Activated T-cell treated with anti-CD3 and anti-CD28 coated beads, Interleukin-2, amount 50 U/mL, for 24 hours (primary cell): ENCODE measurements at places on chromosomes 13 and 19.

GRCh38 chr19:56263319-56263718, 9.2 kb upstream of the EDDM13 start:
- no peak overlapping the region for H3K4me3 ChIP-seq
- no peaks in the 10 kb centered on the region for H3K4me1 ChIP-seq
- H3K36me3 ChIP-seq: no peaks in the 10 kb centered on the region
- no peak overlapping the region for H3K27ac ChIP-seq
- no peaks in the 10 kb centered on the region for H3K27me3 ChIP-seq

- H3K4me3 ChIP-seq: no peak overlapping the region
- peaks cover 4% of the 10 kb centered on the region for H3K4me1 ChIP-seq
- H3K27ac ChIP-seq: no peak overlapping the region
- no peaks in the 10 kb centered on the region for H3K36me3 ChIP-seq
- no peaks in the 10 kb centered on the region for H3K27me3 ChIP-seq
Measured at GRCh38 chr19:36169084-36169760, 17.0 kb upstream of the COX7A1 start.

DNA sequence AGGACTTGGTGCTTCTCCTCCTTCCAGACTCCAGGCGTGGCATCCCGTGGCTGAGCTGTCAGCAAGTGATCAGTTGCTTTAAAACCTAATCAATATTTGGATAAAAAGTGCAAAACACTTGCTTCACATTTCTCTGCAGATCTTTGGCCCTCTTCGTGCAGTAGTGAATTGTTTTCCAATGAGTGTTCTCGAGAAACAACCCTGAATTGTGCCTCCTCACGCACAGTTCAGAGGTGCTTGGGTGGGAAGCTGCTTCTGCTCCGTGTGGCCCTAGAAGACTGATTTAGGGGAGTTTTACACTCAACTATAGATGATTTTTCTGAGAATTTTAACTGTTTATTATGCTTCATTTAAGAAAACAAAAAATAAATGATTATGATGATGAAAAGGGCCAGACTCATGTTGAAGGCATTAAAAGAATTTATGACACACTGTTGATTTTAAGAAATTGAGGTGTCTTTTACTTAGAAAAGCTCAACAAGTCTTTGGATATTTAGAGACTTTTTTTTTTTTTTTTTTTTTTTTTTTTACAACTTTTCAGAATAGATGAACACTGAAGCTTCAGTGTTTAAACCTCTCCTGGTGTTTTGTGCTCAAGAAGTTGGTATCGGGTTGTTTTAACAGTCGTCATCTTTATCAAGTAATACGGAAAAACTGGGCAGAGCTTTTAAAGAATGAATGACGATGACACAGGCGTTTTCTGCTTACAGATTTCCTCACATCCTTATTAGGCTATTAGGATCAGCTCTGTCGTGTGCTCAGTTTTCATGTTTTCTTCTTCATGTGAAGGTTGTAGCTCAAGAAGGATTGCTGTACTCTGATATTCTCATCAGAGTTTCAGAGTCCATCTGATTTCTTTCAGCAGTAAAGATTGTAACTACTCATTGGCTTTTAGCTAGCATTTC, 39.5 kb upstream of the TEX29 start:
- H3K27me3 ChIP-seq: no peaks in the 10 kb centered on the region
- no peak overlapping the region for H3K4me3 ChIP-seq
- no peak for DNase-seq
- peaks cover 9% of the 10 kb centered on the region for H3K4me1 ChIP-seq
- H3K36me3 ChIP-seq: peaks cover 95% of the 10 kb centered on the region

DNA sequence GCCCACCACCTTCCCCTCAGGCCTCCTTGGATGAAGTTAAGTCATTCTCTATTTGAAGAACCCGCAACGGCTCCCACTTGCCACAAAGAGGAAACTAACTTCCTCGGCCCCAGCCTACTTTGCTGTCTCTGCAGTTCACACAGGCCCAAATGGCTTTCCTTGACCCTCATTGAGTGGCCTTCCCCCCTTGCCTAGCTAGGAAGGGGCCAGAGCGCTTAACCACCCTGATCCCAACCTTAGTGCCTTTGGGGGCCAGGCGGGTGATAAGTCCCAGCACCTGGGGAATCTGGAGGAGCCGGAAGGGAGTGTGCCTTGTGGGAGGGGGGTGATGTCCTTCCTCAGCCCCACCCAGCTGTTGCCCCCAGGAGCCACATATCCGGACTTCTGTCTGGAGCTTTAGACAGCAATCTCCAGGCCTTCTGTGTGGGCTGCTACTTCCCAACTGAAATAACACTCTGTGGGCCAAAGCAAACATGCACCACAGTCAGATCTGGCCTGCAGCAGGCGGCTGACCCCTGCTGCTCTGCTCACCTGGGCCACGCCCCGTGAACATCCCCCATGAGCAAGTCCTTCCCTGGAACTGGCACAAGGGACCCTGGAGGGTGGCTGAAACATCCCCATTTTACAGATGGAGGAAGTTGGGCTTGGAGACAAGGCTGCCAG, 10.5 kb downstream of the NECTIN2 start:
- no peaks in the 10 kb centered on the region for H3K4me1 ChIP-seq
- no peak for DNase-seq
- no peak overlapping the region for H3K4me3 ChIP-seq
- no peak overlapping the region for H3K27ac ChIP-seq

- no peak overlapping the region for H3K27ac ChIP-seq
- DNase-seq: no peak
- H3K27me3 ChIP-seq: no peaks in the 10 kb centered on the region
- H3K4me3 ChIP-seq: no peak overlapping the region
- H3K4me1 ChIP-seq: peaks cover 75% of the 10 kb centered on the region
Measured at GRCh38 chr13:27138457-27139093, 33.0 kb downstream of the USP12 start.

GRCh38 chr13:83086948-83087347, 795.3 kb downstream of the SLITRK1 start:
- no peak overlapping the region for H3K27ac ChIP-seq
- DNase-seq: no peak
- no peaks in the 10 kb centered on the region for H3K4me1 ChIP-seq
- H3K36me3 ChIP-seq: no peaks in the 10 kb centered on the region
- no peaks in the 10 kb centered on the region for H3K27me3 ChIP-seq
- H3K4me3 ChIP-seq: no peak overlapping the region

GRCh38 chr13:94109715-94110374, 369.6 kb downstream of the DCT start:
- peaks cover 14% of the 10 kb centered on the region for H3K27me3 ChIP-seq
- no peaks in the 10 kb centered on the region for H3K36me3 ChIP-seq
- H3K27ac ChIP-seq: no peak overlapping the region
- no peak for DNase-seq

DNA sequence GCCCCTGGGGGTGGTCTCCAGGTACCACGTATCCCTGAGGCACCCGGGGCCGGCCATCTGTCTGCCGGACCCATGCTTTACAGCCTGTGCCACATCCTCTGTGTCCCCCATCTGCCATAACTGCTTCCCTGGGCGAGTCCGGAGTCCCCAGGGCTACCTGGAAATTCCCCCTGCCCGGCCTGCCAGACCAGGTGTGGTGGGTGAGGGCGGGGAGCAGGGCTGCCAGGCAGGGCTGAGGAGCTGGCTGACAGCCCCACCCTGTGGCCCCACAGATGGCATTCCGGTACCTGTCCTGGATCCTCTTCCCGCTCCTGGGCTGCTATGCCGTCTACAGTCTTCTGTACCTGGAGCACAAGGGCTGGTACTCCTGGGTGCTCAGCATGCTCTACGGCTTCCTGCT, 10.3 kb upstream of the RELB start:
- H3K27me3 ChIP-seq: no peaks in the 10 kb centered on the region
- DNase-seq: no peak
- no peaks in the 10 kb centered on the region for H3K4me1 ChIP-seq
- peaks cover 73% of the 10 kb centered on the region for H3K36me3 ChIP-seq
- H3K4me3 ChIP-seq: no peak overlapping the region
- H3K27ac ChIP-seq: no peak overlapping the region

DNA sequence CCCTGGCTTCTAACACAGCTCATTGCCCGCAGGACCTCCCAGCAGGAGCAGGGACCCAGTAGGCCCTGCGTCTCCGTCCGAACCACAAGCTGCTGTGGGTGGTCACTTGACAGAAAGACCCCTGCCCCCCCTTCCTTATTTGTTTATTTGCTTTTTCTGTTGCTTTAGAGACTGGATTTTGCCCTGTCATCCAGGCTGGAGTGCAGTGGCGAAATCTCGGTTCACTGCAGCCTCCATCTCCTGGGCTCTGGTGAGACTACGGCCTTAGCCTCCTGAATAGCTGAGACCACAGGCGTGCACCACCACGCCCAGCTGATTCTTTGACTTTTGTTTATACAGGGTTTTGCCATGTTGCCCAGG, 7.6 kb upstream of the PTBP1 start:
- H3K4me3 ChIP-seq: no peak overlapping the region
- no peaks in the 10 kb centered on the region for H3K4me1 ChIP-seq
- no peak overlapping the region for H3K27ac ChIP-seq

GRCh38 chr19:40594657-40595091, 6.5 kb upstream of the LTBP4 start:
- peaks cover 13% of the 10 kb centered on the region for H3K36me3 ChIP-seq
- H3K27ac ChIP-seq: no peak overlapping the region
- H3K27me3 ChIP-seq: peaks cover 30% of the 10 kb centered on the region

GRCh38 chr19:6532244-6532999, 1.6 kb downstream of the TNFSF9 start:
- H3K4me3 ChIP-seq: peak overlapping the region; percentile 81
- H3K27ac ChIP-seq: peak overlapping the region; percentile 31
- no peaks in the 10 kb centered on the region for H3K36me3 ChIP-seq
- peaks cover 39% of the 10 kb centered on the region for H3K27me3 ChIP-seq
- peaks cover 46% of the 10 kb centered on the region for H3K4me1 ChIP-seq
- no peak for DNase-seq

GRCh38 chr13:74389056-74389455, 254.9 kb upstream of the KLF12 start:
- no peaks in the 10 kb centered on the region for H3K4me1 ChIP-seq
- H3K36me3 ChIP-seq: peaks cover 19% of the 10 kb centered on the region
- no peak for DNase-seq

DNA sequence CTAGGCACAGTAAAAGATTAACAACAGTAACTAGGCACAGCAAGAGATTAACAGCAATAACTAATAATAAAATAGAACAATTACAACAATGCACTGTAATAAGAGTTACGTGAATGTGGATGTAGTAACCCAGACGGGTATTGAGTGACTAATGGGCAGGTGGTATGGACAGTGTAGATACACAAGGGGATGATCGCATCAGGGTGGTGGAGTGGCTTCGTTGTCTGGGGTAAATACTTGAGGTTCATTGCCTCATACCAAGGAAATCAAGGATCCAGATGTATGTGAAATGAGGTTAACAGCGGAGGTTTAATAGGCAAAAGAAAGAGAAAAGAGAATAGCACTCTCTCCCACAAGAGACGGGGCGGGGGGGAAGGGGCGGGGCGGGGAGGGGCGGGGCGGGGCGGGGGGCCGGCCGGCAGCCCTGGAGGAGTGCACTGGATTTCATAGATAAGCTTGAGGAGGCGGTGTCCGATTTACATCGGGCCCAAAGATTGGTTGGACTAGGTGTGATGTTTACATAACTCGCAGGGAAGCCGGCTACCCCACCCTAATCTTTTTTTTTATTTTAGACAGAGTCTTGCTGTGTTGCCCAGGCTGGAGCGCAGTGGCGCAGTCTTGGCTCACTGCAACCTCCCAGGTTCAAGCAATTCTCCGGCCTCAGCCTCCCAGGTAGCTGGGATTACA, 106.3 kb downstream of the KCTD15 start:
- H3K4me3 ChIP-seq: no peak overlapping the region
- H3K36me3 ChIP-seq: no peaks in the 10 kb centered on the region
- no peak overlapping the region for H3K27ac ChIP-seq
- H3K27me3 ChIP-seq: peaks cover 54% of the 10 kb centered on the region
- peaks cover 9% of the 10 kb centered on the region for H3K4me1 ChIP-seq

DNA sequence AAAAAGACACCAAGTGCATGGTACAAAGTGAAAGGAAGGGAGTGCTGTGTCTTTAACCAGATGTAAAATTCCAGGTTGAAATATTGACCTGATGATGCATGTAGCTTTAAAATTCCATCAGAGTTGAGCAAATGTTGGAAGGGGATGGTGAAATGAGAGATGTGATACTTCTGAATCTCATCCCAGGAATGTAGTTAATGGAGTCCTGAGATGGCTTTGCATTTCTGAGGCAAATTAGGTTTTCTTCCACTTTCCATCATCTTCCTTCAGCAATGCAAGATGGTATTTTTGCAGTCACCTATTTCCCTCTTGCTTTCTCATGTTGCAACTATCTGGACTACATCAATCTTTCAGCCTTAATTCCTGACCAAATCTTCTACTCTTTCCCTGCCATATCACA, 194.1 kb upstream of the MIR17HG start:
- peaks cover 10% of the 10 kb centered on the region for H3K27me3 ChIP-seq
- DNase-seq: no peak
- H3K36me3 ChIP-seq: no peaks in the 10 kb centered on the region

- DNase-seq: no peak
- peak overlapping the region; percentile 60 for H3K4me3 ChIP-seq
- H3K36me3 ChIP-seq: no peaks in the 10 kb centered on the region
- peaks cover 38% of the 10 kb centered on the region for H3K4me1 ChIP-seq
- H3K27me3 ChIP-seq: no peaks in the 10 kb centered on the region
- peak overlapping the region; percentile 90 for H3K27ac ChIP-seq
Measured at GRCh38 chr13:33679658-33680012, 138.3 kb upstream of the RFC3 start.

- H3K27me3 ChIP-seq: no peaks in the 10 kb centered on the region
- H3K4me3 ChIP-seq: no peak overlapping the region
- DNase-seq: no peak
- peak overlapping the region; percentile 29 for H3K27ac ChIP-seq
- no peaks in the 10 kb centered on the region for H3K36me3 ChIP-seq
Measured at GRCh38 chr13:24232037-24232436, 71.5 kb downstream of the SPATA13 start.

- H3K27me3 ChIP-seq: no peaks in the 10 kb centered on the region
- H3K36me3 ChIP-seq: no peaks in the 10 kb centered on the region
- no peak overlapping the region for H3K4me3 ChIP-seq
- DNase-seq: no peak
- H3K27ac ChIP-seq: peak overlapping the region; percentile 18
Measured at GRCh38 chr19:8705742-8706141, 7.1 kb upstream of the ACTL9 start.

DNA sequence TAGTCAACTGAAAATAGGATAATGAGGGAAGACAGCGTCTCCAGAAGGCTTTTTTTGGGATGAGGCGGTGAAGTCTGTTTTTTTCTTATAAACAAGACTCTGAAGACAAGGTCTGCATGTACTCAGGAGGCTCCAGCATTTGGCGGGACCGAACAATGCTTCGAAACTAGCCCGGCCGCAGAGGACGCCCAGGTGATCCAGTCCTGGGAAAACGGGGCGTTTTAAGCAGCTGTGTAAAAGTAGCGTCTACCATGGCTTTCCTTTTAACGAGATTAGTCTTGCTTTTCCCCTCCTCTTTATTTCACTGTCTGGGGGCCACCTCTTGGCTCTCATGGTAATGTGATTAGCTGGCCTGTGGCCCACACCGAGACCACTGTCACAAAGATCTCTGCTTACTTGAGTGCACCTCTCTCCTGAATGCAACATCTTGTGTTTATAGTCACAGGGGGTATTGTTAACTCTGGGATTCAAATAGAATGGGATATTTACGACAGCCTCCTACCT, 29.4 kb upstream of the GTF3A start:
- H3K27me3 ChIP-seq: no peaks in the 10 kb centered on the region
- H3K4me3 ChIP-seq: no peak overlapping the region
- H3K4me1 ChIP-seq: no peaks in the 10 kb centered on the region
- no peak overlapping the region for H3K27ac ChIP-seq
- DNase-seq: no peak

GRCh38 chr13:36903925-36904595, 16.0 kb downstream of the SMAD9 start:
- H3K36me3 ChIP-seq: no peaks in the 10 kb centered on the region
- H3K4me1 ChIP-seq: no peaks in the 10 kb centered on the region
- no peak for DNase-seq
- no peak overlapping the region for H3K27ac ChIP-seq
